ENCODE measurements at places on chromosomes 16 and 17. TPM values are rescaled to one million over a fixed set of nuclear protein-coding genes. Genes with fewer than 3 reads are reported as not detected.

USP43 gene
- total RNA-seq, result 28.2 TPM

SOST gene
- not detected for total RNA-seq

OR3A1 gene
- total RNA-seq, result 2.8 TPM

DOC2A gene
- total RNA-seq, result 3.0 TPM
